AG10803 (cell line): ENCODE measurements at places on chromosomes 4 and X.

DNA sequence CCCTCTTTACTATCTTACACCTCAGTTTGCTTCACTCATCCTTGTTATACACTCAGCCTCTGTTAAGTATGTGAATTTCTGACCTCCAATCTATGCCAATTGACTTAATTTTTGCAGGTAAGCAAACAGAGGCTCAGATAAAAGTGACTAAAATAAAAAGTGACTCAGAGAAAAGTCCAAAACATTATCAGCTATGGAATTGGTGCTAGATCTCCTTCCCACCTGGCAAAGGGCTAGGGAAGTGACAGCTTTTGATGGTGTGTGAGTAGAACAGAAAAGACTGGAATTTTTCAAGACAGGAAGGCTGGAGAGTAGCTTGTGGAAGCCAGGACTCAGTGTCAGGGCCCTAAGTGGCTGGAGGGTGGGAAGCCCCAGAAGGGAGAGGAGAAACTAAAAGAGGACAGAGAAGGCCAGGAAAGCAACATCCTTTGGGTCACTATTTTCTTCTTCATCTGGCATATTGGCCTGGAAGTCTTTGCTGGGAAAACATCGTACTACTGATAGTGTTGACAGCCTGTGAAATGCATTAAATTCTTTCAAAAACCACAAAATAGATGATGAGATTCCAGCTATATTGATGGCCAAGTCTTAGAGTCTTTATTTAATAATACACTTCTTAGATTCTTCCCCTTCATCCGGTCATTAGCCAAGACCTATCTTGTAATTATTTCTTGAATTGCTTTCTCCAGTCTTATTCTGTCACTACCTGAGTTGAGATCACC lies 392.8 kb downstream of the RAPGEF2 start:
- no peak for DNase-seq

DNA sequence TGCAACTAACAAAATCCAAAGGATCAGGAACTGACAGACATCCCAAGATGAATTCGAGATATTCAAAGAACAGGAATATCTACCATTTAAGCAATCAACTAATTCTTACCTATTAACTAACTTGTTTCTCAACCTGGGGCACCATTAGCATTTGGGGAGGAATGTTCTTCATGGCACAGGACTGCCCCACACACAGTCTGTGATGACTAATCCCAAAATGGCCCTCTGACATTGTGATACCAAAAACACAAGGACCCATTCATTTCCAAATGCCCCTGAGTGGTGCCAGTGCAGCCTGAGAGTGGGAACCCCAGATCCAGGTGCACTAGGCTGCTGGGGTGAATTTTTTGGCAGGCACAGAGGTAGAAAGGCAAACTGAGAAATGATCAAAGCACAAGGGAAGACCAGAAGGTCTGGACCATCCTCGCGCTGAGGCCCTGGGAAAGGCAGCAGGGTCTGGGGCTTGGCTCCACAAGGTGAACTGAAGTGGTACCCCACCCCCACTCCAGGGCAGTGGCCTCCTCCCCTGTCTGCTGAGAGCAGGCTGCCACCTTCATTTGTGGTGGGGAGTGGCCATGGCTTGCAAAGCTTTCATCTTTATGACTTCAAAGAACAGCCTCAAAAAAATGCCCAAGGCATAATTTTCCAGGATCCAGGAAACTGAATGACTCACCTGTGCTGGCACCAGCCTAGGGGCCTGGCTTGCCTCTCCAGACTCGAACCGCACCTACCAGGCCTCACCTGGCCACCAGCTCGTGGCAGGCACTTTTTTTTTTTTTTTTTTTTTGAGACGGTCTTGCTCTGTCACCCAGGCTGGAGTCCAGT lies 122.4 kb downstream of the BCOR start:
- no peak for DNase-seq

- DNase-seq = peak; percentile 52
These were observed 500.5 kb upstream of the FTHL17 start for GRCh38 chrX:31572360-31572759.

DNA sequence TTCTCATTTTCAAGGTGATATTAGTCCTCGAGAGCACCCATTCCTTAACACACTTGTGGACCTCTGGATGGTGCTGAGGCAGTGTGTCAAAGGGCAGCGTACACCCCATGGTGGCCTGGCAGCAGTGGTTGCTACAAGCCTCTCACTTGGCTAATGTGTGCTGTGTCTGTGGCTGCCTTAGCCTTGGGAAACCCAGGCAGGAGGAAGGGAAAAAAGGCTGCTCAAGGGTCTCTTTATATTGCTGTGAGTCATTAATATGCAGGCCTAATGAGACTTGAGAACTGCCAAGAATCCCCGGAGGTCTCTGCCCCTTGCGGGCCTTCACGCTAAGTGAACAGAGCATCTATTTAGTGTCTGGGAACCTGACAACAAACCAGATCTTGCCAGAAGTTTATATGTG lies 7.0 kb downstream of the PCDH10 start:
- no peak for DNase-seq

DNA sequence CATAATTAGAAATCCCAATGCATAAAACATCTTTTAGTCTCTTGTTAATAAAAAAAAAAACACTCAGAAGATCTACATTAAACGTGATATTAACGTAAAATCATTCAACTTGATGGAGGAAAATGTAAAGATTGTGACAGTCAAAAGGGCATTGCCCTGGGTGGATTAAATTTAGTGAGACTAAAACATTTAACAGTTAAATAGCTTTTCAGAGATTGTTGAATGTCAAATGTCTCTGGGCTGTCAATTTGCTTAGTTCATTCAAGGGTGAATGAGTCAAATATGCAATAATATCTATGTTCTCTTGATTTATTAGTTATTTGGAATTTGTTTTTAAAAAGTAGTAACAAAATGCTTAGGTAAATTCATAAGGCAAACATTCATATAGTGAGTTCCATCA lies 836.6 kb upstream of the PCDH10 start:
- no peak for DNase-seq

DNA sequence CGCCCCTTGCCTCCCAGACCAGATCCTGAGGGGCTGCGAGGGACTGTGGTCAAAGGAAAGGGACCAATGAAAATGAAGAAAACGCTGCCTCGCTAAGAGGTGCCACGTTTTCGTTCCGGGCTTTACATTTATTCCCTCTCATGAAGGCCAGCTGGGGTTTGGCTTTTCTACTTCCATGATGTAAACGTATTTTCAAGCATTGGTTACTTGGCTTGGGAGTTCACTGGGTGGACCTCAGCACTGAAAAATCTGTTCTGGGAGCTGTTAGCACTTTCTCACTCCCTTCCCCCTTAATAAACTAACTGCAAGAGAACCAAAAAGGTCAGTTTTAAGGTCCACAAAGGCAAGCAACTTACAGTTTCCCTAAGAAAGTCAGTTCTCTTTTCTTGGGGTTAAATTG lies 40.6 kb upstream of the ADGRG2 start:
- no peak for DNase-seq

DNA sequence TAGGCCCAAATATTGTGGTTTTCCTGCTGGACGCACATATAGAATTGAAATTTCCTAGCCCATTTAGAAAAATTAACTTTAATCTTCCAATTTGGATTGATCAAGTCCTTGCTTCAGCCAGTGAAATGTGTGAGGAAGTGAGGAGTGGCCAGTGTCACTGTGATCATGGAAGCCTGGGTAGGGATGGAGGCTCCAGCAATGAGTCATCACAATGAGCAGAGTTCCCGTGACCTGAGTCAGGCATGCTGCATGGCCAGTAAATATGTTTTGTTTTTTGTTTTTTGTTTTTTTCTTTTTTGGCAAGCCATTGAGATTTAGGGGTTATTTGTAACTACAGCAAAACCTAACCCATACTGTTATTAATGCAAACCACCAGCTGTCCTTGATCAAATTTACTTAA lies 52.1 kb downstream of the IDS start:
- peak; percentile 60 for DNase-seq

DNA sequence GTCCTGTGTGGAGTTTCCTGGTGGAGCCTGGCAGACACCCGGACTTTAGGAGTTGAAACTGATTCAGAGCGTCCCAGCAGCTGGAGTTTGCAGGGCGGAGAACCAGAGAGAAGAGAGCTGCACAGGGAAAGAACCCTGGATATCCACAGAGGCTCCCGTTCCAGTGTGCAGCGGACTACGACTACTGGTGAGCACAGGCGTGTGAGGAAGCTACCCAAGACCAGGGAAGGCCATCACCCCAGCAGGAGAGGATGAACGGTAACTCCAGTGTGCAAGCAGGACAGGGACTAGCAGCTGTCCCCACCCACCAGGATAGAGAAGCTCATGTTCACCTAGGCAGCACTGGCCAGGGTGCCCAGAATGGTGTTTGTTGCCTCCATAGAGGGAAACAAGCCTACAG lies 2.3 kb downstream of the LAGE3 start:
- DNase-seq = no peak

- peak; percentile 99 for DNase-seq
These were observed 186.5 kb downstream of the BANK1 start for GRCh38 chr4:101977076-101977475.

- no peak for DNase-seq
These were observed 1254.4 kb downstream of the PCDH7 start for GRCh38 chr4:31974490-31975002.

DNA sequence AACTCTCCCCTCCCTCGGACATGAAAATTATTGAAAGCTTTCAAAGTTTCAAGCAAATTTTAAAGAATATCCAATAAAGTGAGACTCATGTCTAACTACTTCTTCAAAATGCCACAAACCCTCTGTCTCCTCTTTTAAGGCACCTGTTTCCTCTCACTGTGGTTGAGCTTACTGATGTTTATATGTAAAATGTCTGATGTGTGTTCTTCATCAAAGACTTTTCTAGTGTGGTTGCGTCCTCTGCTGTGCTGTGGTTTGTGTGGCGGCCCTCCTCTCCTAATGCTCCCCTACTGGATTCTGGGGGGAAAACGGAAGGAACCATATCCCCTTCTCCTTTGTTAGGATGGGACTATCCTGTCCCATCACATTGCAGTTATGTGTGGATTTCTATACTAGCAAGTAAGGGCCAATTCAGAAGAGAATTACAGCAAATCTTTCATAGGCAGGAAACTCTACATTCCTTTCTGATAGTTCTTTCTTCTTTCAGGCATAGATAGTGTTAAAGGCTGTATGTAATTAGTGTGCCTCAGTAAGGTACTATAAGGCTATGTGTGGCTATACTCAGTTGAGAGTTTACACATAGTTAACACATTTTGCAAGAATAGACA lies 221.0 kb upstream of the GPRIN3 start:
- DNase-seq = no peak

GRCh38 chr4:4269856-4270255 lies 20.1 kb downstream of the LYAR start:
- no peak for DNase-seq

DNA sequence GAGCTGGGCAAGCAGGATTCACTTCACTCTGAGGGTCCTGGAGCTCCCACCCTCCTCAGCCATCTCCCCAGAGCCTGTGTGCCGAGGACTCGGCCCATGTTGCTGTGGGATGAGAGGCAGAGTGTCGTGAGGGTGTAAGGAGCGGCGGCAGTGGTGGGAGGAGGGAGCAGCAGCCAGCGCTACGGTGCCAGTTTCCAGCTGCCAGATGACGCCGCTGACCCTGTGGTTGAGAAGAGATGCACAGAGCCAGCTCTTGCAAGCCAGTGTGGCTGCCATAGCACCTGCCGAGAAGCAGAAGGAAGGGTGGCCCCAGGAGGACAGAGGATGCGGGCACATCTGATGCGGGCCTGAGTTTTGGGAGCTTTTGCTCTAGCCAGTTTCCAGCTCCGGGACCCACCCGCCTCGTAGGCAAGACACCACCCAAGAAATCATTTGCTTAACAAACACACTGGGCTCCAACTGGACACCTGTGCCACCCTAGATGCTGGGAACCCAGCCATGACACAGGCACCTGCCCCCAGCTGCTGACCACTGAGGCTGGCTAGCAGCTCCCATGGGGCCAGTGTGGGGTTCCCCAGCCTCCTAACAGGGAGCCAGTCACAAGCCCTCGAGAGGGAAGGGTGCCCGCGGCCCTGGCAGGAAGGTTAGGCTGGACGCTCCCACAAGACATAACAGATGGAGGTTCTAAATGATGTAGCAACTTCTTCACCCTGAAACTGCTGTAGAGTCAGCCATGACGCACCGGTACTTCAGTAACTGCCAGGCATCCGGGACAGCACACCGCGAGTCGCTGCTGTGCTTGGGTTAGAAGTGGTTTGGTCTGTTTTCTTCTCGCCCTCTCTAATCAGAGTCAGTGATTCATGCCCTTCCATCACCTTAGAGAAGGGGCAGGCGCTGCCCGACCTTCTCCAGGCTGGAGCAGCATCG lies 8.9 kb downstream of the MSANTD1 start:
- peak; percentile 36 for DNase-seq

DNA sequence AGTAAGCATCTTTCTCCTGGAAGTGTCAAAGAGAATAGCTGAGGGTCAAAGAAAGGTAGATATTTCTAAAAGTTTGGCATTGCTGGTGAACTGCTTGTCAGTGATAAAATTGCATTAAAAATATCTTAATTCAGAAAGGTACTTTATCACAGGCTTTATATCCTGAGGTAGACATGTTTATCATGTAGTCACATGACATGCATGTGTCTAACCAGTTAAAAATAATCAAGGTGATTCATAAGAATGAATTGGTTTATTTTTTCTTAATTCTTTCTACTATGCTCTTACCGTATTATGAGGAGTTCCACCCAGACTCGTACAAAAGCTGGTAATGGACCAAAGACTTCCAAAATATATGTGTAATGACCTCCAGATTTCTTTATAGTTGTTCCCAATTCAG lies 6.1 kb downstream of the SLC7A11 start:
- DNase-seq = no peak

DNA sequence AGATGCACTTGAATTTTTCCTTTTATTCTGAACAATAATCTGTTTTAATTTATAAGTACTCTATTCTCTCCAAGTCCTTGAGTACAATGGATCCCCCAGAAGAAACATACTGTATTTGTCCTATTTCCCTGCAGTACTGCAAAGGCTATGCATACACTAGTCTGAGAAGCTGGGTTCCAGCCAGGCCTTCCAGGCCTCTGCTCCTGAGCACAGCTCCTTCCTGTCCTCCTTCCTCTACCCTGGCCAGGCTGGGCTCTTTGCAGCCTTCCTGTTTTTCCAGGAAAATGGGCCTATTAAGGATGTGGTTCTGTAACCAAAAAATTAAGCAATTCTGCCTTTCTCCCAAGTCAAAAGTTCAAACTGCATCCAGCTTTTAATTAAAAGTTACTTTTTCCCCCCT lies 68.0 kb upstream of the STIM2 start:
- no peak for DNase-seq

DNA sequence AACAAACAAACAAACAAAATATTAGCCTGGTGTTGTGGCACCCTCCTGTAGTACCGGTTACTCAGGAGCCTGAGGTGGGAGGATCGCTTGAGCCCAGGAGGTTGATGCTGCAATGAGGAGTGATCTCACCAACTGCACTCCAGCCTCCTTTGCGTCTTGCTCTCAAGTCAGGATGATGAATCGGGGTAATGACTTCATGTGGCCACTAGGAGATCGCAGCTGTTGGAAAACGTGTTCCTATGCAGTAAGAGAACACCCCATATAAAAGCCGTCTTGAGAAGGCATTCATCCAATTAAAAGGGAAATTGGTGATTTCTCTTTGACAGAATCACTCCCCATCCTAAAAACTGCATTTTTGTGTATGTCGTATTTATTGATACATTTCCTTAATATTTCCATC lies 6.9 kb downstream of the CCNB3 start:
- peak; percentile 5 for DNase-seq

GRCh38 chr4:19936476-19936875 lies 315.2 kb upstream of the SLIT2 start:
- DNase-seq = peak; percentile 93
